ENCODE measurements at places on chromosomes 12 and 14. TPM values are rescaled to one million over a fixed set of nuclear protein-coding genes. Genes with fewer than 3 reads are reported as not detected.

GRCh38 chr12:6277982-6278438 is 32.5 kb upstream of the PLEKHG6 start:
- no peak overlapping the region for H3K27ac ChIP-seq
- peaks cover 3% of the 10 kb centered on the region for H3K27me3 ChIP-seq
- peaks cover 12% of the 10 kb centered on the region for H3K4me1 ChIP-seq
- no peaks in the 10 kb centered on the region for H3K36me3 ChIP-seq
- no peak for DNase-seq

GRCh38 chr12:80622271-80622670 is 85.2 kb upstream of the MYF6 start:
- no peak overlapping the region for H3K4me3 ChIP-seq
- DNase-seq, result no peak
- H3K36me3 ChIP-seq, result no peaks in the 10 kb centered on the region

- no peaks in the 10 kb centered on the region for H3K36me3 ChIP-seq
- no peak overlapping the region for H3K4me3 ChIP-seq
- peaks cover 5% of the 10 kb centered on the region for H3K4me1 ChIP-seq
Observed at GRCh38 chr14:31239741-31240140, 32.1 kb upstream of the HECTD1 start.

- peaks cover 4% of the 10 kb centered on the region for H3K27me3 ChIP-seq
- H3K27ac ChIP-seq, result no peak overlapping the region
- no peaks in the 10 kb centered on the region for H3K4me1 ChIP-seq
- H3K4me3 ChIP-seq, result no peak overlapping the region
Observed at GRCh38 chr12:132622437-132623071, 4.0 kb downstream of the P2RX2 start.

- H3K27me3 ChIP-seq, result no peaks in the 10 kb centered on the region
- H3K4me1 ChIP-seq, result no peaks in the 10 kb centered on the region
- no peak overlapping the region for H3K27ac ChIP-seq
- no peak for DNase-seq
- no peak overlapping the region for H3K4me3 ChIP-seq
- H3K36me3 ChIP-seq, result peaks cover 2% of the 10 kb centered on the region
Observed at GRCh38 chr12:26533211-26533610, 299.8 kb downstream of the ITPR2 start.

DNA sequence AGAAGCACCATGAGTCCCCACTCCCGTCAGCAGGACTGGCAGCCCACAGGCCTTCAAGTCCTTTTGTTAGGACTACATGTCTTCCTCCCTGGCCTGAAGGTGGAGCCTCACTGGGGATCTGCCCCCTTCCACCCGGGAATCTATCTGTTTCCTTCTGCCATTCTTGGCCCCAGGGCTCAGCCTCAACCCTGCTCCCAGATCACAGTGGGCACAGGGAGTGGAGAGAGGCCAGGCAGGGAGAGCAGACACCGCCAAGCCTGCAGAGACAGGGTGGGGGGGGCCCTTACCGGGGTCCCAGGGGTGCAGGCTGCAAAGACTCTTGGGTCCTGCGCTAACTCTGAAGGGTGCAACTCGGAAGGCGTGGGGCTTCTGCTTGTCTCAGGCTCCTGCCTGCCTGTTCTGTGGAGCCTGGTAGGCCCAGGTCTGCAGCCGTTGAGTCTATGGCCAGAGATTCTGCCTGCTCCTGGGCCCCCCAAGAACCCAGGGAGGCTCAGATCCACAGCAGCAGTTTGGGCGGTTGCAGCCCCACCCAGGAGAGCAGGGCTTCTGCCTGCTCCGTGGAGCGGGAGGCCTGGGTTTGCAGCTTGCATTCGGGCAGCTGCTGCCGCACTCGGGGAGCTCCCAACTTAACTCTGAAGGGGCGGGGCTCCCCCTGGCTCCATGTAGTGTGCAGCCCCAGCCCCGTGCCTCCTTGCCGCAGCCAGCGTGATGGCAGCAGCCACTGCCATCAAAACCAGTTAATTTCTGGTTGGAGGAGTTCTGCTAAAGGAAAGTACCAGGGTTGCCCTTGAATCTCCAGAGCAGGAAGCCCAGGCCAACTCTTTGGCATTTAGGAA is 21.7 kb upstream of the PLBD1 start:
- no peaks in the 10 kb centered on the region for H3K27me3 ChIP-seq
- no peak overlapping the region for H3K4me3 ChIP-seq
- no peaks in the 10 kb centered on the region for H3K36me3 ChIP-seq
- DNase-seq, result no peak
- H3K27ac ChIP-seq, result no peak overlapping the region
- no peaks in the 10 kb centered on the region for H3K4me1 ChIP-seq

GRCh38 chr14:60095231-60095630 is 3.5 kb downstream of the PCNX4 start:
- H3K4me1 ChIP-seq, result peaks cover 32% of the 10 kb centered on the region
- H3K4me3 ChIP-seq, result no peak overlapping the region
- H3K27me3 ChIP-seq, result no peaks in the 10 kb centered on the region
- DNase-seq, result no peak

DNA sequence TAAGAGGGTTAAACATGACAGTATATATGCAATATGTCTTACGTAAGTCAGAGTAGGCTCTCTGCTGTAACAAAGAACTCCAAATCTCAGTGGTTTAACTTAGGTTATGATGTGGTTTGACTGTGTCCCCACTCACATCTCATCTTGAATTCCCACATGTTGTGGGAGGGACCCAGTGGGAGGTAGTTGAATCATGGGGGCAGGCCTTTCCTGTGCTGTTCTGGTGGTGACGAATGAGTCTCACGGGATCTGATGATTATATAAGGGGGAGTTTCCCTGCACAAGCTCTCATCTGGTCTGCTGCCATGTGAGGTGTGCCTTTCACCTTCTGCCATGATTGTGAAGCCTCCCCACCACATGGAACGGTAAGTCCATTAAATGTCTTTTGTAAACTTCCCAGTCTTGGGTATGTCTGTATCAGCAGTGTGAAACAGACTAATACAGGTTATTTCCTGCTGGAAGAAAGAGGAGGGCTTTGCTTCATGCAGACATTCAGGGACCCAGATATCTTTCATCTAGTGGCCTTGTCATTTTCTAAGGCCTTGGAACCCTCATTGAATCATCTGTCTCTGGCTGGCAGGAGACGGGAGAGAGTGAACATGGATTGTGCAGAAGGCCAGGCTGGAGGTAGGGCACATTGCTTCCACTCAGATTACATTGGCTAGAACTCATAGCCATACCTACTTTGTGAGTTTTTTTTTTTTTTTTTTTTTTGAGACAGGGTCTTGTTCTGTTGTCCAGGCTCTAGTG is 96.1 kb downstream of the CRADD start:
- no peaks in the 10 kb centered on the region for H3K36me3 ChIP-seq
- peaks cover 13% of the 10 kb centered on the region for H3K4me1 ChIP-seq
- peak; percentile 30 for DNase-seq
- no peaks in the 10 kb centered on the region for H3K27me3 ChIP-seq
- H3K27ac ChIP-seq, result peak overlapping the region; percentile 61

GRCh38 chr12:14958361-14959125 is 2.9 kb downstream of the ARHGDIB start:
- H3K27me3 ChIP-seq, result no peaks in the 10 kb centered on the region
- H3K27ac ChIP-seq, result peak overlapping the region; percentile 99
- DNase-seq, result peak; percentile 8
- H3K36me3 ChIP-seq, result peaks cover 33% of the 10 kb centered on the region

- H3K36me3 ChIP-seq, result no peaks in the 10 kb centered on the region
- no peak overlapping the region for H3K4me3 ChIP-seq
- H3K27me3 ChIP-seq, result no peaks in the 10 kb centered on the region
- no peaks in the 10 kb centered on the region for H3K4me1 ChIP-seq
- DNase-seq, result no peak
- no peak overlapping the region for H3K27ac ChIP-seq
Observed at GRCh38 chr12:3140284-3140683, 63.1 kb downstream of the TSPAN9 start.

DNA sequence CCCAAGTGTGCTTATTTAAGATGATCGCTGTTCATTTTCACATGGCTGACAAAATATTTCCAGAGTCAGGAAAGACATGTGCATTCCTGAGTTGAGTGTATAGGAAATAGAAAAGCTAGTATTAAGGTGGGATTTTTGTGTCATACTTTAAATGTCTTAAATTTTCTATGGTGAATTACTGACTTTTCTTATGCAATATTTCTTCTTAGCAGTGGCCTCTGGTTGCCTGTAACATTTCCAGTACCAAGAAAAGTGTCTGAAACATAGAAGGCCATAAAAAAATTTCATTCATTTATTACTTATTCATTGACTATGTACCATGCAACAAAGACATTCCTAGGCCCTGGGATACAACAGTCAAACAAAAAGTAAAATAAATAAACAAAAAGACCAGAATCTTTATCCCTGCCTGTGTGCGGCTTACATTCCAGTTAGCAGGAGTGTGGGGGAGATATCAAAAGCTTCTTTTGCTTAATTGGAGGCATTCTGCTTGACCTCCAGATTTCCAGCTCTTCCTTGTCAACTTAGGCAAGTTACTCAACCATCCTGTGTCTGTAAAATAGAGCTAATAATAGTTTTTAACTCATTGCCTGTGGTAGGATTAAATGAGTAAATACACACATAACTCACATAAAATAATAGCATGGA is 216.3 kb upstream of the FLRT2 start:
- no peaks in the 10 kb centered on the region for H3K27me3 ChIP-seq
- no peak for DNase-seq
- H3K4me3 ChIP-seq, result no peak overlapping the region
- no peaks in the 10 kb centered on the region for H3K4me1 ChIP-seq
- H3K36me3 ChIP-seq, result no peaks in the 10 kb centered on the region
- no peak overlapping the region for H3K27ac ChIP-seq

- no peak for DNase-seq
- H3K4me3 ChIP-seq, result no peak overlapping the region
- H3K36me3 ChIP-seq, result no peaks in the 10 kb centered on the region
- H3K4me1 ChIP-seq, result no peaks in the 10 kb centered on the region
Observed at GRCh38 chr12:82650627-82651337, 35.9 kb upstream of the TMTC2 start.

- H3K27ac ChIP-seq, result no peak overlapping the region
- DNase-seq, result no peak
- no peaks in the 10 kb centered on the region for H3K27me3 ChIP-seq
Observed at GRCh38 chr12:68070957-68071356, 81.7 kb downstream of the IFNG-AS1 start.

- no peak for DNase-seq
- H3K36me3 ChIP-seq, result no peaks in the 10 kb centered on the region
- H3K27ac ChIP-seq, result no peak overlapping the region
- no peak overlapping the region for H3K4me3 ChIP-seq
Observed at GRCh38 chr12:110059651-110060000, 11.3 kb upstream of the C12orf76 start.

- H3K4me1 ChIP-seq, result no peaks in the 10 kb centered on the region
- H3K4me3 ChIP-seq, result no peak overlapping the region
- no peak overlapping the region for H3K27ac ChIP-seq
Observed at GRCh38 chr14:30657606-30658163, 35.6 kb downstream of the SCFD1 start.

DNA sequence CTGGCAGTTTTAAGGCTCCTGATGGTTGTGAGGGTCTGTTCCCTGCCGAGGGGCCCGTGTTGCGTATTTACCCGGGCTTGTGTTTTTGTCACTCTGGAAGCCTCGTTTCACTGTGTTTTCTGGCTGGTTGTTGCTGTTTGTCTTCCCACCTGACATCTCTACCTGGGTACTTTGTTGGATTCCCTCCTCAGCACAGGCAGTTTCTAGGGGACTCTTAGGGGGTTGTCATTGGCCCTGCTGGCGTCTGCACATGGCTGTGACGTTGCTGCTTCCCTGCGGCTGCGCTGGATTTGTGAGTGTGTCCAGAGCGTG is 6.4 kb downstream of the FBRSL1 start:
- no peaks in the 10 kb centered on the region for H3K27me3 ChIP-seq
- H3K4me3 ChIP-seq, result no peak overlapping the region
- H3K36me3 ChIP-seq, result no peaks in the 10 kb centered on the region
- DNase-seq, result no peak

DNA sequence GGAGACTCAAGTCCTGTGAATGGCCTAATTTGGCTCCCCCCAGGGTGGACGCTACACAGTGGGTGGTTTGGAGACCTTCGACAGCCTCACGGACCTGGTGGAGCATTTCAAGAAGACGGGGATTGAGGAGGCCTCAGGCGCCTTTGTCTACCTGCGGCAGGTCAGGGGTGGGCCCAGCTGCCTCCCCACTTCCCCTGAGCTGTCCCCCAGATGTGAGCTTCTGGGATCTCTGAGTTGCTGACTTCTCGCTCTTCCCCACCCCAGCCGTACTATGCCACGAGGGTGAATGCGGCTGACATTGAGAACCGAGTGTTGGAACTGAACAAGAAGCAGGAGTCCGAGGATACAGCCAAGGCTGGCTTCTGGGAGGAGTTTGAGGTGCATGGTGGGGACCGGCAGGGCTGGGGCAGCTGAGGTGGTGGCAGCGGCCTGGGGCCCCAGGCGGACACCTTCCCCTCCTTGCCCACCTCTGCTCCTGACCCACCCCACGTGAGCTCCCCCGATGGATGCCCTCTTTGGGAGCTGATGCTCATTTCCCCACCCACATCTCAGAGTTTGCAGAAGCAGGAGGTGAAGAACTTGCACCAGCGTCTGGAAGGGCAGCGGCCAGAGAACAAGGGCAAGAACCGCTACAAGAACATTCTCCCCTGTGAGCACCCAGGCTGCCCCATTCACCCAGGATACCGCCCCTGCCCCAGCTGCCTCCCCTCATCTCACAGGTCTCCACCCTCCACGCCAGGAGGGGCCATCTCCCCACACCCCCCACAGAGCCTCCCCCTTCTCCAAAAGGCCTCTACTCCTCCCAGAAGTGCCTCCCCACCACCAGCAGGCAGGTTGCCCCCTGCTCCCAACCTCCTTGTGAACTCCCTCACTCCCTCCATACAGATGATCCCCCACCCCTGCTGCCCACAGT is 4.2 kb downstream of the PTPN6 start:
- peak overlapping the region; percentile 98 for H3K27ac ChIP-seq
- DNase-seq, result no peak
- peaks cover 95% of the 10 kb centered on the region for H3K4me1 ChIP-seq
- peaks cover 28% of the 10 kb centered on the region for H3K36me3 ChIP-seq

- peaks cover 8% of the 10 kb centered on the region for H3K4me1 ChIP-seq
- no peaks in the 10 kb centered on the region for H3K36me3 ChIP-seq
- DNase-seq, result no peak
Observed at GRCh38 chr14:106222731-106223130, 696.3 kb downstream of the TMEM121 start.

- no peak overlapping the region for H3K4me3 ChIP-seq
- no peak overlapping the region for H3K27ac ChIP-seq
- no peaks in the 10 kb centered on the region for H3K36me3 ChIP-seq
Observed at GRCh38 chr12:57010627-57011247, 4.4 kb upstream of the ZBTB39 start.

CYP46A1 gene
- total RNA-seq, result not detected

RILPL1 gene
- total RNA-seq, result 6.6 TPM

STON2 gene
- total RNA-seq, result 4.4 TPM

CELA1 gene
- total RNA-seq, result not detected

CLEC6A gene
- total RNA-seq, result not detected

FOXM1 gene
- 3.8 TPM for total RNA-seq

ORMDL2 gene
- 17.8 TPM for total RNA-seq

ANKS1B gene
- 9.5 TPM for total RNA-seq

KLRD1 gene
- 0.20 TPM for total RNA-seq

EMP1 gene
- 1.6 TPM for total RNA-seq

WASHC4 gene
- 41.2 TPM for total RNA-seq

BLTP3B gene
- total RNA-seq, result 26.5 TPM

BCL11B gene
- total RNA-seq, result 210 TPM

SLC10A1 gene
- not detected for total RNA-seq

P2RX2 gene
- not detected for total RNA-seq

SPPL3 gene
- total RNA-seq, result 46.7 TPM
